ENCODE measurements at places on chromosomes 2 and 18.

DNA sequence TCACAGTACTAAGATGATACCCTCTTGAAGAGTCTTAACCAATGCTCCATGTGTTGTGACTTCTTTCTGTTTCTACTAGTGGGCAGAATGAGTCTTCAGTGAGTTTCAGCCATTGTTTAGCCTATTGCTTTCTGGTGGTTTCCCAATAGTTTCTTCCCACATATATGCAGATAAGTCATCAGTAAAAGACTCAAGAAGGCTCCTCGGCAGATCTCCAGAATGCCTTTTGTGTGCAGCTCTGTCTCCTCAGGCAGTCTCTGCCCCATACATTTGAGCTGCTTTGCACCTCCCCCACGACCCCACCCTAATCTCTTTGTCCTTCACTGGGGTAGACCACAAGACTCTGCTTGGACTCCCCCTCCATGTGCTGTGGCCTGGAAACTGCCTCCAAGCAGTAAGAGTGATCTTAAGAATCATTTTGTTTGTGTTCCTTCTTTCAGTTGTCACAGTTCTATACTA lies 71.6 kb upstream of the CHRNA1 start:
- DNase-seq = peak; percentile 99

DNA sequence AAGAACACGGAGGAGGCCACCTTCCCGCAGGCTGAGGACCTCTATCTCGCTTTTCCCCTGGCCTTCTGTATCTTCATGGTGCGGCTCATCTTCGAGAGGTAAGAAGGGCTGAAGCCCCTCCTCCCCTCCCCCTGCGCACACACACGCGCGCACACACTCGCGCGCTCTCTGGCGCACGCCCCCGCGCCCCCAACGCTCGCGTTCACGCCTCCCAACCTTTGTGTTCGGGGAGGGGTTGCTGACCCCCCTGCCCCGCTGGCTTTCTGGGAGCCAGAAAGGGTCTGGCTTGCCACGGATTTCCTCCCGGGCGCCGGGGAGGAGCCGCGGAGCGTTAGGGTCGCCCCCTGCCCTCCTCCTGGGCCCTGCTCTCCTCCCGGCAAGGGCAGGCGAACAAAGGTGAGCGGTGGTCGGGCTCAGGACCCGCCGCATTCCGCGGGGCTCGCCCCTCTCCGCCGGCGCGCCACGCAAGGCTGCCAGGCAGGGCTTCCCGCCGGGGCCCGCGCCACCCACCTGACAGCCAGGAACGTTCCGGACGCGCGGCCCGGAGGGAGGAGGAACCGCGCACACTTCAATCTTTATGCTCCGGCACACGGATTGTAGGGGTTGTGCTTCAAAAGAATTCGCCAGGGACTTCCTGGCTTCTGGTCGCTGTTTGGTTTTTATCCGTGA lies 583 bp downstream of the CERS6 start:
- DNase-seq = peak; percentile 28

- DNase-seq = no peak
Observed at GRCh38 chr2:6909431-6910385, 7.5 kb upstream of the RNF144A start.

DNA sequence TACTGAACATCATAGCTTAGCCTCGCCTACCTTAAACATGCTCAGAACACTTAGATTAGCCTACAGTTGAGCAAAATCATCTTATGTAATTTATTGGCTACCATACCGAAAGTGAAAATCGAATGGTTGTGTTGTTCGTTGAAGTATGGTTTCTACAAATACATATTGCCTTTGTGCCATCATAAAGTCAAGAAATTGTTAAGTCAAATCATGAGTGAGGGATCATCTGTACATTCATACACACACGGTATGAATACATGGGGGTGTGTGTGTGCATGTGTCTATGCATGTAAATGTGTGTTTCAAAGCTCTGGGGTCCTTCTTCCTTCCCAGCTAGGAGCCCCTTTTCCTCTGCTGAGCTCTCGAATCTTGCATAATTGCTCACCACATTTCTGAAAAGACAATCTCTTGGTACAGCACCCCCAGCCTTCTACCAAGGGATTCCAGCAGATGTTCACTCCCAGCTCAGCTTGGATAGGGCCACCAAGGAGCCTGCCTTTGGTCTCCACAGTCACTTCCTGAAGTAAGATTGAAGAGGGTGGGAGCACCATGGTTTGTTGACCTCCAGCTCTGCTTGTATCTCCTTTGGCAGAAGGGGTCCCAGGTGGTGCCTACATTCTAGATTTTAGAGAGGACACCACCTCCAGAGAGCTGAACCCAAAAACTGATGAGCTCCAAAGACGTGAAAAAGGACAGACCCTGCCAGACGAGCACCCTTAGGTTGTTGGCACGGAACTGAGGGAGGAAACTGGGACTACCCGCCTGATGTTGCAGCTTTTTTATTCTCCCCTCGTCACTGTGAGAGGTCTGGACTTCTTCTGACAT lies 33.2 kb upstream of the CYP1B1 start:
- DNase-seq = no peak

DNA sequence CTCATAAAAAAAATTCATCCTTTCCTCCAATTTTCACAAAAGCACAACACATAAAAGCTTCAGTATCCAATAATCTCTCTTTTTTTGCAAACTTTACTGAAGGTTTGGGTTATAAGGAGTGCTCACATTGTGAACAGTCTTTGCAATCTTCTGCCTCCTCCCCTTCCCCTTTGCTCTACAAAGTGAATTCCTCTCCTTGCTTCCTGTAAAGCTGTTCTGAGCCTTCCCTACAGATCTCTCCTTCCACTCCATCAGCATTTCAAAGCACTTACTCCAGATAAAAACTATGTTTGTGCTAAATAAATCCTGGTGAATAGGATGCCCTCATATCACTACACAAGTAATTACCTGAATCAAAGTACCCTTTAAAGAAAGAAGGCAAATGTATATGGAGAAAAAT lies 4.6 kb upstream of the PDK1 start:
- DNase-seq = no peak

GRCh38 chr2:184598316-184599053 lies at the start of gene ZNF804A:
Gene ZNF804A (plus strand): TSS chr2:184598529. CDS start chr2:184598960, 431 bp downstream.
- peak; percentile 64 for DNase-seq

All from fibroblast of skin of right biceps (primary cell).